Astrocyte of the cerebellum (primary cell): ENCODE measurements at places on chromosomes 3 and 15.

DNA sequence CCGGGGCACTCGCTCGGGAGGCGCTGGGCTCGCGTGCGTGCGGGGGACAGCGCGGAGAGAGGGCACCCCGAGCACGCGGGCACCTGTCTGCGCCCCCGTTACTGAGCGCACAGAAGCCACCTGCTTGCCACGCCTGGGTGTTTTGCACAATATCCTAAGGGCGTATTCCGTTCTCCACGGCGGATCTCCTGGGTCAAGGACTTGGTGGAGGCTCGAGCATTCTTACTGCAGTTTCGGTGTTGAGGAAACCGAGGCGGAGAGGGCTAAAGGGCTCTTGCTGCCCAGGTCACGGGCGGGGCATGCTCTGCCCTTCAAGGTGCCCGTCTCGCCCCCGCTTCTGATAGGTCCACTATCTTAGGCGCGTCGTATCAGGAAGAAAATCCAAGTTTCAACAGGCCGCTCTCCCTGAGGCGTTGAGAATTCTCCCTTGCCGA lies 526 bp downstream of the GPD1L start:
- no peak for DNase-seq

DNA sequence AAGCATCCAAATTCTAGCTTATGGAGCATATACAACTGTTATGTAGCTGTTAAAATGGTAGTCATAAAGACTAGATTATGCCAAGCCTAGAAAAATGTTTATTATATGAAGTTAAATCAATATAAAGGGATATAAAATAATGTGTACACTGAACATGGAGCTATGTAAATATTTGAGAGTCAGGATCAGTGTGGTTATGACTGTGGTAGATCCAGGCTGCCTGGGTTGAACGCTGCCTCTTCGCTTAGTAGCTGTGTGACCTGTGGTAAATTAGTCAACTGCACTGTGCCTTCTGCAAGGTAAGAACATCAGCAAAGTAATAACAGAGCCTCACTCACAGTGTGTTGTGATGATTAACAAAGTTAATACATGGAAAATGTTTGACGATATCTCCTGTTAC lies 212.2 kb downstream of the RBMS3 start:
- DNase-seq = no peak

GRCh38 chr3:117651246-117651645 lies 941.7 kb downstream of the TUSC7 start:
- no peak for DNase-seq

DNA sequence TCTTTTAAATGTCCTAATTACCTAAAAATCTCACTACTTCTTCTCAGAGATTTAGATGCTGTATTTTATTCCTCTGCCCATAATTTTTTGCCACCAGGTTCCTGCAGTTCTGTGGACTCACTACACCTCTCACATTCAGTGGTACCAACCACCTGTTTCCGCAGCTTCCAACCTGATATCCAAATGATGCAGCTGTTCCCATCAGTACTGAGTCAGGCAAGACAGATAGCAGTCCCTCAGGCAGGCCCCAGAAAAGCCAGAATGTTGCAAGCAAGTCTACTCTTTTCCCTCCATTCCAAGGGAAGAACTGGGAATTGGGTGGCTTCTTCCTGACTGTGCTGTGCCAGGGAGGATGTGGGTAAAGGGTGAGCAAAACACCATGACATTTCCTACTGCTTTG lies 39.0 kb downstream of the MNS1 start:
- no peak for DNase-seq

- no peak for DNase-seq
Observed at GRCh38 chr3:111610612-111611054, 15.5 kb upstream of the ZBED2 start.

GRCh38 chr15:58549785-58550074 lies 117.9 kb downstream of the LIPC start:
- DNase-seq = no peak

- DNase-seq = no peak
Observed at GRCh38 chr3:126424751-126425150, 30.0 kb downstream of the CFAP100 start.

- DNase-seq = no peak
Observed at GRCh38 chr3:13564751-13565560, 16.0 kb downstream of the FBLN2 start.

- no peak for DNase-seq
Observed at GRCh38 chr3:12946649-12947316, 105.4 kb upstream of the RPL32 start.

- DNase-seq = peak; percentile 67
Observed at GRCh38 chr3:36124118-36124796, 256.0 kb upstream of the STAC start.

DNA sequence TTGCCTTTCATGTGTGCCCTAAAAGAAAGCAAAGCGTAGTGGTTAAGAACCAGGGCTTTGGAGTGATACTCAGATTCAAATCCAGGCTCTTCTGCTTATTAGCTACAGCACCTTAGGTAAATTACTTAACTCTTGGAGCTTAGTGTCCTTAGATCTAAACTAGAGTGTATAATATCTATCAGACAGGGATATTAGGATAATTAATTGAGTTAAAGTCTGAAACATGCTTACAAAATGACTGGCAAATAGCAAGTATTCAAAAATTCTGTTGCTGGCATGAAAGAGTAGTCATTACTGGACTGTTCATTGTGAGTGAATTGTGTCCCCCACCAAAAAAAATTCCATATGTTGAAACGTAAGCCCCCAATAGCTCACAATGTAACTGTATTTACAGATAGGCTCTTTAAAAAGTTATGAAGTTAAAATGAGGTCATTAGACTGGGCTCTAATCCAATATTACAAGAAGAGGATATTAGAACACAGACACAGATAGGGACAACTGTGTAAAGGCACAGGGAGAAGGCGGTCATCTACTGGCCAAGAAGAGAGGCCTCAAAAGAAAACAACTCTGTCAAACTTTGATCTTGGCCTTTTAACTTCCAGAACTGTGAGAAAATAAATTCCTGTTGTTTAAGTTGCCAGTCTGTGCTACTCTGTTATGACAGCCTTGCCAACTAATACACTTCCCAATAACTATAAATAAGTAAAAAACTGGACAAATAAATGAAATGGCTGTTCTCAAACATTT lies 60.4 kb upstream of the LRRC3B start:
- DNase-seq = no peak
